ENCODE measurements at places on chromosomes 16 and 17.

DNA sequence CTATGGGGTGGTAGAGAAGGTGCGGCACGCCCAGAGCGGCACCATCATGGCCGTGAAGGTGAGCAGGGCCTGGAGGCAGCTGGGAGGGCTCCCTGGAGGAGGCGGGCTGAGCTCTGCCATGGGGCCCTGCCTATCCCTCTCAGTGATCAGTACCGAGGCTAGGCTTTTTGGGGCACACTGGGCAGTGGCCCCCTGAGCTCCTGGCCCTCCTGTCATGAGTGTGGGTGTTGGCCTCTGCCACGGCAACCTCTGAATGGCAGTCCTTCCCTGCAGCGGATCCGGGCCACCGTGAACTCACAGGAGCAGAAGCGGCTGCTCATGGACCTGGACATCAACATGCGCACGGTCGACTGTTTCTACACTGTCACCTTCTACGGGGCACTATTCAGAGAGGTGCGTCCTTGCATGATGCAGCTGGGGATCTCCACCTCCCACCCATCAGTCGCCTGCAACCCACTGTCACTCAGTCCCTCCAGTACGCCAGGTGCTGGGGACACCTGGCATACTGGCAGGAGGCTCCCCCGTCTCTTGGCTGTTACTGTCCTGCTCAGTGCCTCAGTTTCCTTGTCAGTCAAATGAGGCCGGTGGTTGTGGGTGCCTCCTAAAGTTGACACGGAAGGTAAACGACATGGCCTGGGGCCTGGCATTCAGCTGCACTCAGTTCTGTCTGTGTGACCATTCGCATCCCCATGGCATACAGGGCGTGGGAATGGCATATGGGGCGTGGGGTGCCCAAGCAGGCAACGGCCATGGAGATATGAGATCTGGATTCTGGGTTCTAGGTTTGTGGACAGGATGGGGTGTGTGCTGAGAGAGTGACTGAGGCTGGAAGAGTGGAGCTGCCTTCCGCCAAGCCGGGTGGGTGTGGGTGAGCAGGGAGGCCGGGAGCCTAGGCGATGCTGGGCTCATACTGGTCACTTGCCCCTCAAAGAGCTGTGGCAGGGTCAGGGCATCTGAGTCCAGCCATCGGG is 16.4 kb downstream of the MAP2K3 start:
- no peak for DNase-seq

- no peak for DNase-seq
These were observed 13.8 kb downstream of the ARSG start for GRCh38 chr17:68305142-68305541.

DNA sequence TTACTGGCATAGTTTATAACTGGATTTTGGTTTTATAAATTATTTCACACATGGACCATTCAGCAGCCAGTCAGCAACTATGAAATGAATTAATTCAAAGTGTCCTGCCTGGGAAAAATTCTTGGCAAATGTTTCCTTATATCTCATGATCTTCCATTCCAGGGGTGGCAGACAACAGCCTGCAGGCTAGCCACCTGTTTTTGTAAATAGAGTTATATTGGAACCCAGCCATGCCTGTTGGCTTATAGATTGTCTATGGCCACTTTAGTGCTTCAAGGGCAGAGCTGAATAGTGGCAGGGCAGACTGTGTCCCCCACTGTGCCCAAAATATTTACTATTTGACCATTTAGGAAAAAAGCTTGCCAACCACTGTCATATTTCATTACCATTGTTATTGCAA is 613.7 kb downstream of the TMEM114 start:
- no peak for DNase-seq

DNA sequence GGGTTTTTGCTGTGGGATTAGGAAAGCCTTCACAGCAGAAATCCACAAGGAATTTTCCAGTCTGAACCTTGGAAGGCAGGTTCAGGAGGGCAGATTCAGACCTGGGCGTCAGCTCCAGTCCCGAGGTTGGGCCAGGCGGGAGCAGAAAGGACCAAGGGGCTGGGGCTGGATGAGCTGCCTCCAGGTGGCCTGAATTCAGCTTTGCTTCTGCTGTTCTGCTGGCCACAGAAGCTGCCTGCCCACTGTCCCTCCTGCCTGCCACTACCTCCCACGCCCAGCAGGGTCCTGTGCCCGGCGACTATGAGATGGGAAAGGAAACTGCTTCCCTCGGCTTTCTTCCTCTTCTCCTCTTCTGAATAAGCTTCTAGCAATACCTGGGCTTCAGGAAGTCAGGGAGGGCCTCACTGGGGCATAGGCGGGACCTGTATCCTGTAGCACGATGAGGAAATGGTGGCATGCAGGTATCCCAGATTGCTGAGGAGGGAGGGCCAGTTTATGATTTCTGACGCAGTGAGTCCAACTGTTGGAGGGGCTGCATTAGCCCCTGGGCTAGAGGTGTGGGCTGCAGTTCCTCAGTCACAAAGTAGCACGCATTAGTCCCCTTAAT is 18.4 kb downstream of the TBX4 start:
- no peak for DNase-seq

DNA sequence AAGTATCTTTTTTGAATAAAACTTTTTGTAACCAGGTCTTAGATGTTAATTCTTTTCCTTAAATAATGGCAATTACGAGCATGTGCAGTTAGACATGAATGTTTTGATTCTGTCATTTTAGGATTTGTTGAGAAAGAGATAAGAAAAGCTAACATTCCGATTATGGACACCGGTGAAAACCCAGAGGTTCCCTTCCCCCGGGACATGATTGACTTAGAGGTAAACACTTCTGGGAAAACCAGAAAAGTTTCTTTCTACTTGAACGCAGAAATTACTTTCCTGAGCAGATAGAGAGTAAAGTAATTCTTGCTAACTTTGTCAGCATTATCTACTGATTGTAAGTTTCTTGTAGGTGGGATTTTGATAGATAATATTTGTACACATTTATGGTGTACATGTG is 9.2 kb downstream of the ATP6V0A1 start:
- no peak for DNase-seq

DNA sequence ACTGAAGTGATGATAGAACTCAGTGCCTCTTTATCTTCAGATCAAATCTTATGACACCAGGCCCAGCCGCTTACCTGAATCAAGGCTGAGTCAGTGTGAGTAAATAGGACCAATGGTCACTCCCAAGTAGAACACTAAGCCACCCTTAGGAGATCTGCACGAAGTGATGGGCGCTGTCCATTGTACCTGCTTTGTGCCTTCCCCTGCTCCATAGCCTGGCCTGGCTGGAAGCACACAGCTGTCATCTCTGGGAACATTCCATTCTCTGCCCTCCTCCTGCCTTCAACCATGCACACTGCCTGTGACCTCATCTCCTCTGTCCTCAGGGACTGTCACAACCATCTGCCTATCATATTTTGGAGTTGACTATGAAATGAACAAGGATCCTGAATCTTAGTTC is 279.5 kb upstream of the ASIC2 start:
- no peak for DNase-seq

GRCh38 chr16:31464348-31464769 is 5.1 kb downstream of the ARMC5 start:
- no peak for DNase-seq

DNA sequence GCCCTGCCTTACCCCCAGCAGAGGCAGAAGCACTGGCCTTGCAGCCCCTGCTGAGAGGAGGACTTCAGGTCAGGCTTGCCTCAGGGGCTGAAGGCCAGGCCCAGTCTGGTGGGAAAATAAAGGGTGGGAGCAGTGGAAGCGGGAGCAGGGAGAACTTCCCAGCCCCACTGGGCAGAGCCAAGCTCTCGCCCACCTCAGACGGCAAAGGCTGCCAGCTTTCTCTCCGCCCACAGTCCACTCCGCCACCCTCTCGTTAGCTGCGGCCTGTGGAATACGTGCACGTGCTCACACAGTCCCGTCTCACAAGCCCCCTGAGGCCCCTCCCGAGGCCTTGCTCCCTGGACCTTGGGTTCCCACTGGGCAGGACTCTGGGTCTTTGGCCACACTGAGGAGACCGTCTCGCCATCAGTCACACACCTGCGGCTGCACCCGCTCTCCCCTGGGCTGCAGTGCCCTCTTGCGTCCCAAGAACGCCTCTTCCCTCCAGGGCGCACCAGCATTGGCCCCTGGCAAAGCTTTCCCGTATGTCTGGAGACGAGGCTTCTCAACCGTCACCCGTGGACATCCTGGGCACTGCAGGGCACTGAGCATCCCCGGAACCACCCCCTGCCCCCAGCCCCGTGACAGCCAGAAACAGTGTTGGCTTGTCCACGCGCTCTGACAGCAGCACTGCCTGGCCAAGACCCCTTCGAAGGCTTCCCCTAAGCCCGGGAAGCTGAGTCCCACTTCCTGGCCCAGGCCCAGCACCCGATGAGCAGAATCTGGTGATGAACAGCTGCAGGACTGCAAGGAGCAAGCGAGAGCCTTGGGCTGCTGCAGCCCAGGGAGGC is 8.3 kb downstream of the MRPL28 start:
- no peak for DNase-seq

DNA sequence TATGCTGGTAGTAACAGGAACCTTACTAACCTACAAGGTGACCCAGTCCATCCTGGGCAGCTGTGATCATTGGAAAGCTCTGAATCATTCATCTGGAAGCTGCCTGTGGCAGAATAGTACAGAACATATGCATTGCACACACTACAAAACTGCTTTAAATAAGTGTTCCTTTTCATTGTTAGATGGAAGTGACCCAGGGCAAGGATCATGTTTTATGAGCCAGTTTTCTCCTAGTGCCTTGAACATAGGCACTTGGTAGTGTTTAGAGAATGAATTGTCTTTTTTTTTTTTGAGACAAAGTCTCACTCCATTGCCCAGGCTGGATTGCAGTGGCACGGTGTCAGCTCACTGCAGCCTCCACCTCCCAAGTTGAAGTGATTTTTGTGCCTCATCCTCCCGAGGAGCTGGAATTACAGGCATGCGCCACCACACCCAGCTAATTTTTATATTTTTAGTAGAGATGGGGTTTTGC is 55.4 kb downstream of the TENT4B start:
- no peak for DNase-seq

DNA sequence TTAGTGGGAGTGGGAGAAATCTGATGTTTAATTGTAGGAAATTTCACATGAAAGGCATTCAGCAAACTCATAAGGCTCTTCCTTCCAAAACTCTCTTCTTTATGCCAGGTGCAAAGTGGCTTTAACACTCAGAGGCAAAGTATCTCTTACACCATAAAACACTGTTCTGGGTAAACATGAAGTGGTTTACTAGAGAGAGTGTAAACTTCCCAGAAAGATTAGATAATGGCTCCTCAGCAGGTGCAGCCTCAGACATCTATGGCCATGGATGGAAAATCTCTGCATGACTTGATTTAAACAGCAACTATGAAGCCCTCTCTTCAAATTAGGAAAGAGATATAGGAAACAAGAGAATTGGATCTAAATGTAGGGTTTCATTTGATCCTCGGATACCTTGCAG is 583.1 kb upstream of the SALL1 start:
- DNase-seq, result no peak

DNA sequence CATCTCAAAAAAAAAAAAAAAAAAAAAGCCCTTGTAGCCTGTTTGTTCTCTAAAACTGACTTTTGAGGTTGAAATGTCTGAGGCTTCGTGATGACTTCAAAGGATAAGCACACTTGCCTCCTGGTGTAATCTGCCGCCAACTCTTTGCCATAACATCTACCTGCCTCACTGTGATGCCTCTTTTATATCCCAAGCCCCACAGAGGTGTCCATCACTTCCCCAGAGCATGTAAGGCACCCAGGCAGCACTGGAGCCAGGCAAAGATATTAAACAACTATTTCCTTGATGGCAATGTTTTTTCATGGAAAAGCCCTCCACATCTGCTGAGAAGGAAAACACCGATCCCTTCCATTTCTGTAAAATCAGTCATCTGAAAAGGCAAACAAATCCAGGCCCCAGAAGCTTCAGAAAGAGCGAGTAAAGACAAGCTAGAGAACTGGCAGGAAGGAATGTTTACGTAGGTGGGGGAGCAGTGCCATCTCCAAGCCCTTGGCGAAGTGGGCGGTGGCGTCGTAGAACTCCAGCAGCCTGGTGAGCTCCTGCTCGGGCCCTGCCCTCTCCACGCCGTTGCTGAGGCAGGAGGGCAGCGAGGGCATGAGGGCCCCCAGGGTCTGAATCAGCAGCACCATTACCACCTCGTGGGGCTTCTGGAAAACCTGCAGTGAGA is 28.6 kb downstream of the COG7 start:
- DNase-seq, result no peak

- no peak for DNase-seq
These were observed 31.0 kb upstream of the BHLHA9 start for GRCh38 chr17:1239210-1239609.

- DNase-seq, result no peak
These were observed 16.0 kb downstream of the CENPX start for GRCh38 chr17:82006468-82007227.

GRCh38 chr16:73717266-73717974 is 579.2 kb upstream of the PSMD7 start:
- DNase-seq, result no peak

DNA sequence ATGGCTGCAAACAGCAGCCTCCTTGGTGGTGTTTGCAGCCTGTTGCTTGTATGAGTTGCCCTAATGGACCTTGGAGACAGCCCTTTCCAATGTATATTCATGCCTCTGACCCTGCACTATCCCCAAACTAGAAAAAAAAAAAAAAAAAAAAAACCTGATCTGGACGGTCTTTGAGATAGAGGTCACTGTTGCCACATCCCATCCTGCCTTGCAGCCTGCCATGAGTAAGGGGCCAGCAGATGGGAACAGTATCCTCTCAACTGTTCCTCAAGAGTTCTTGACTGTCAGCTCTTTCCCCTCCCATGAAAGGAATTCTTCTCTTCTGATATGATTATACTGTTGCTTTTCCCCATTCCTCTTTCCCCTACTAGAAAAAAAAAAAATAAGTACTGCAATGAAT is 152.4 kb downstream of the SSH2 start:
- no peak for DNase-seq
